ENCODE measurements at places on chromosomes 7 and 10.

GRCh38 chr10:68224810-68225209, 7.1 kb downstream of the ATOH7 start:
- no peak for DNase-seq

GRCh38 chr7:22812353-22812752, 10.3 kb downstream of the TOMM7 start:
- DNase-seq = no peak

DNA sequence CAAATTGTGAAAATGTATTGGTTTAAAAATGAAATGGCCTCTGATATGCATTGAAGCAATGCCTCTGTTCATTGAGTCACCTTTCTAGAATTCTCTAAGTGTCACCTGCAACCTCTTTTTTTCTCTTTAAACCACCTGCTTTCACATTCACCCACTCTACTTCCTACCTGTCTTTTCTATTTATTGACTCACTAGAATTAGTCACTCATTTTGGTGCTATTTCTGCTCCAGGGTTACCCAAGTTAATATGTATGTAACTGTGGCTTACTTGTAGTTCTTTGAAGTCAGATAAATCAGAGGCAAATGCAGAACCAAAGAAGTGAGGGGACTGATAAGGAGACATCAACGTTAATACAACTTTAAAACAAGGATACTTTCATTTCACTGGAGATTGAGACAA, 674.7 kb downstream of the CCSER2 start:
- DNase-seq = no peak

DNA sequence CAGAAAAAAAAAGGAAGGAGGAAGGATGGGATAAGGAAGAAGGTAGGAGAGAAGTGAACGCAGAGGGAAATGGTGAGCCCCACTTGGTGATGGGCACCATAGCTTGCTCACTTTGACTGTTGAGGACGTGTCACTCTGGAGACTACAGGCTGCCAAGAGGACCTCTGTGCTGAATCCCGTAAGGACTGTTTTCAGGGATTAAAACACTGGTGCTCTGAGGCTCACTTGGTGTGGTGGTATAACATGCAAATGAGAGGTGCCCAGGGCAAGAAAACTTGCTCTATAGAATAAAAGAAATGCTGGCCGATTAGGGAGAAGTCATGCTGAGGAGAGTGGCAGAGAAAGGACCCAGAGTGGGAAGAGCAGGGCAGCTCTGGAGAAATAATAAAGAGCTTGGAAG, 5.3 kb upstream of the IL2RA start:
- no peak for DNase-seq

DNA sequence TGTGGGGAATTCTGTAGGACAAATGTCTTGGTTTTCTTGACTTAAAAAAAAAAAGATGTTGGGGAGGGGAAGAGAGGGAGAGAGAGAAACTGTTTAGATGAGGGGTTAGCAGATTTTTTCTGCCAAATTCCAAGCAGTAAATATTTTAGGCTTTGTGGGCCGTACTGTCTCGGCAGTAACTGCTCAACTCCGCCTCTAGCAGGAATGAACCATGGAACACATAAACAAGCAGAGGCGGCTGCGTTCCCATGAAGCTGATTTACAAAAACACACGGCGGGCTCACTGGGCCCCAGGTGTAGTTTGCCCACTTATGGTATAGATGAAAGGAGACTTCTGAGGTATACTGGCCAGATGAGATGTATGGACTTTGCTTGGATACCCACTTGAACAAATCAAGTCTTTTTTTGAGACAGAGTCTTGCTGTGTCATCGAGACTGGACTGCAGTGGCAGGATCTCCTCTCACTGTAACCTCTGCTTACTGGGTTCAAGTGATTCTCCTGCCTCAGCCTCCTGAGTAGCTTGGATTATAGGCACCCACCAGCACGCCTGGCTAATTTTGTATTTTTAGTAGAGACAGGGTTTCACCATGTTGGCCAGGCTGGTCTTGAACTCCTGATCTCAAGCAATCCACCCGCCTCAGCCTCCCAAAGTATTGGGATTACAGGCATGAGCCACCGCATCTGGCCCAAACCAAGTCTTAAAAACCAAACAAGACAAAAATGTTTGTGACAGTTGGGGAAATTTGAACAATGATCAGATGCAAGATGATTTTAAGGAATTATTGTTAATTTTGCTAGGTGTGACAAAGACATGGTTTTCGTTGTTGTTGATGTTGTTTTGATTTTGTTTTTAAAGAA, 9.7 kb upstream of the ADAMTS14 start:
- no peak for DNase-seq

GRCh38 chr7:92754919-92755581, 81.3 kb downstream of the CDK6 start:
- DNase-seq = peak; percentile 24

DNA sequence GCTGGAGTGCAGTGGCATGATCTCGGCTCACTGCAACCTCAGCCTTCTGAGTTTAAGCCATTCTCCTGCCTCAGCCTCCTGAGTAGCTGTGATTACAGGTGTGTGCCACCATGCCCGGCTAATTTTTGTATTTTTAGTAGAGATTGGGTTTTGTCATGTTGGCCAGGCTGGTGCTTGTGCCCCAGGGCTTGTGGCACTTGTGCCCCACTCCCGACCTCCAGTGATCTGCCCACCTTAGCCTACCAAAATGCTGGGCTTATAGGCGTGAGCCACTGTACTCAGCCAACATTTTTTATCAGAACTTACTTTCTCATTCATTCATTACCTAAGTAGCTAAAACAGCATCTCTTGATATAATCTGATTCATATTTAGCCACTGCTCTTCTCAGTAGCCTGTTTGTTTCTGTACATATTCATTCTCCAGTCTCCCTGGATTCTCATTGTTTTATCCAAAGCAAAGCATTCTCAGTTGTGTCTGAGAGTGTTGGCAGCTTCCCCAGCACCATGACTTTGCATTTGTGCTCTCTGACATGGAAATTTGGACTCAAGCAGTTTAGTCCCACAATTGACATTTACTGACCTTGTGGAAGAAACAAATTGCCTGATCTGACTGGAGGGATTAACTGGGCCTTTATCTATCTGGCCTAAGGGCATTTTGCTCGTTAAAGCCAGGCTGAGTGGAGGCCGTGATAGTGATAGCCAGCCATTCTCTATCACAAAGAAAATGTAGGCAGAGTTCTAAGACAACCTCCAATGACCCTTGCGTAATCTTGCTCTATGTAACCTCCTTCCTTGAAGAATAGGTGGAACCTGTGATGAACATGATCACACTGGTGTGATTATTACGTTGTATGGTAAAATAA, 44.9 kb downstream of the AKR1B15 start:
- DNase-seq = no peak

DNA sequence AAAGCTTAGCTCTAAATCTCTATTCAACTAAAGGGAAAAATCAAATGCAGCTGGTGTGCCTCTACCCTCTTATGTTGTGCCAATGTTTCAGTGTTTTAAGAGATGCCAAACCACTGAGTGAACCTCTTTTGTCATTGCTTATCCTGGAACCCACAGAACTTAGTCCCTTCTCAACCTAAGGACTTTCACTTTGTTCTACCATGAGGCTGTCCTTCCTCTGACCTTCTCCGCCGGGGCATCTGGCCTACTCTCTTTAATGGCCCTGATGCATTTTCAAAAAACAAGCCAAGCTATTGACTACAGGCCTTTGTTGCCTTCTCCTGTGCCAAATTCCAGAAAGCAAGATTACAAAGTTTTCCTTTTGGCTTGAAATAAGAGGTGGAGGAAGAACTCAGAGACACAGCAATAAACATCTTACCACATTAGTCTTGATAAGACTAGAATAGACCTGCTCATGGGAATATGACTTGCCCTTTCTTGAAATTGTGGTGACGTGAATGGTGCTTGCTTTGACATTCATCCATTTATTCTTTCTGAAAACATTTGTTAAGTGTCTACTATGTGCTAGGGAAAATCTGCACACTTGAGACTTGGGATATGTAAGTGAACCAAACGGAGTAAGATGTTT, 253.2 kb upstream of the SMIM30 start:
- DNase-seq = no peak

GRCh38 chr10:122744257-122744656, 44.6 kb upstream of the C10orf120 start:
- no peak for DNase-seq

DNA sequence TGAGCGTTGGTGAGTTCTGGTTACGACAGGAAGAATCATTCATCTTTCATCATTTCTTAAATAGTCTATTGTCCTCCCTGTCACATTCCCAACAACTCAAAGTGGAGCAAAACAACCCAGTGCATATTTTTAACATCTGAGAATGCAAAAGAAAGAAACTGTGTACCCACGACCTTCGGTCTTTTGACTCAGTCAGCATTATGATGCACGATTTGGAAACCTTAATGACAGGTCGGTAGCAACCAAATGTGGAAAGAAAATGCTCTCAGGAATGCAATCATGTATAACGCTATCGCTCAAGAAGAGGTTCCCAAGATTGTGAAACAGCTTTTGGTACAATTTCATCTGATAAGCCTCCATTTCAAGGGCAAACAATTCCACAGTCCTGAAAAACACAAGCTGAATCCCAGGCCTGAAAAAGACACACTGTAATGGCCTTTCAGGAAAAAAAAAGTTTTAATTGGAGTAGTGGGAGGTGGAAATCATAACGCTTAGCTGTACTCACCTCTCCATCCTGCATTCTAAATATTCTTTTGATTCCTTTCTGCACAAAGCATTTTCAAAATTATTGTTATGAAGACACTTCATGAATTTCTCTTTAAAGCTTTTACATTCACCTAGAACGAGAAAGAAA, 2.6 kb downstream of the COX19 start:
- DNase-seq = no peak

DNA sequence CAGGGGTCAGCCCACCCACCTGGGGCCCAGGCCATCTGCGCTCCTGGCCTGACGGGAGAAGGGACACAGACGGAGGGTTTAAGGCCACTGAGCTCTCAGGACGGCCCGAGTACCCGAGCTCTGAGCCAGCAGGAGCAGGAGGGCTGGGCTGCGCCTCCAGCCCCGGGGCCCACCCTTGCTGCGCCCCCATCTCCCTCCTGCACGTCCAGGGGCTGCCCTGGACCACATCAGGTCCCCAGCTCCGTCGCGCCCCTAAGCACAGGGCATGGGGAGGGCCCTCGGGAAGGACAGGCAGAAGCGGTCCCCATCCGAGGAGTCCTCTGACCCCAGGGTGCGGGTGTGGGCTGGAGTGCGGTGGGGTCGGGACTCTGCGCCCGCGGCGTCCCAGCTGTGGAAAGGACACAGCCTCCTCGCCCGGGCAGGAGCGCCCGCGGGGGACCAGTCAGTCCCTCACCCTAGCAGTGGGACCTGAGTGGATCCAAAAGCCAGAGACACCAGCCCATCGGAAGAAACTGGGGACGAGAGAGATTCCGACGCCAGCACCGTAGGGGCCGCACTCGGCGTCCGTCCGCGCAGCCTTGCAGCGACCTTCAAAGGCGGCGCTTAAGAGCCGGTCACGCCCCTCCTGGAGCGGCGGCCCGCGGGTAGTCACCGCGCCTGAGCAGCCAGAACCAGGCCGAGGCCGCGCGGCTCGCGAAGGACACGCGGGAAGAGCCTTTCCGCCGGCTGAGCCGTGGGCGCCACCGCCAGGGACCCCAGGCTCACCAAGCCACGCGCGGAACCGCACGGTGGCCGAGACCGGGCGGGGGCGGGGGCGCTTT, 15.9 kb downstream of the CAMK2B start:
- DNase-seq = no peak

DNA sequence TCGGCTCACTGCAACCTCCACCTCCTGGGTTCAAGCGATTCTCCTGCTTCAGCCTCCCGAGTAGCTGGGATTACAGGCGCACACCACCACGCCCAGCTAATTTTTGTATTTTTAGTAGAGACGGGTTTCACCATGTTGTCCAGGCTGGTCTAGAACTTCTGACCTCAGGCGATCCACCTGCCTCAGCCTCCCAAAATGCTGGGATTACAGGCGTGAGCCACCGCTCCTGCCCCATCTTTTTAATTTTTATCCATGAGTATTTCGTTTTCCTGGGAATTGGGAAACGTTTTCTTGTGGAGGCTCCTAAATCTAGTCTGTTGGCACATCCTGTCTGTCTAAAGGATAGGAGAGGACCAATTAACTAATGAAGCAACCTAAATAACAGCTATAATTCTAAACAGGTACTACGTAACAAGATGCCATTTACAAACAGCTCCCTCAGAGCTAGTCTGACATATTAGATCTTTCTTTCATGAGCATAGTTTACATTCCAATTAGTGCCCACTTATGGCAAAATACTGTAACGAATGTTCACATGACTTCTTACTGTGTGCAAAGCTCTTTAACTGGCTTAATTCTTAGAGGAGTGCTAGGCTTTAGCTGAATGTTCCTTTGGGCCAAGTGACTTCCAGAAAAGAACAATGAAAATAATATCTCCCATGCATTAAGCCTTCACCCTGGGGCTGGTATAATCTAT, 151.0 kb upstream of the YAE1 start:
- DNase-seq = no peak

DNA sequence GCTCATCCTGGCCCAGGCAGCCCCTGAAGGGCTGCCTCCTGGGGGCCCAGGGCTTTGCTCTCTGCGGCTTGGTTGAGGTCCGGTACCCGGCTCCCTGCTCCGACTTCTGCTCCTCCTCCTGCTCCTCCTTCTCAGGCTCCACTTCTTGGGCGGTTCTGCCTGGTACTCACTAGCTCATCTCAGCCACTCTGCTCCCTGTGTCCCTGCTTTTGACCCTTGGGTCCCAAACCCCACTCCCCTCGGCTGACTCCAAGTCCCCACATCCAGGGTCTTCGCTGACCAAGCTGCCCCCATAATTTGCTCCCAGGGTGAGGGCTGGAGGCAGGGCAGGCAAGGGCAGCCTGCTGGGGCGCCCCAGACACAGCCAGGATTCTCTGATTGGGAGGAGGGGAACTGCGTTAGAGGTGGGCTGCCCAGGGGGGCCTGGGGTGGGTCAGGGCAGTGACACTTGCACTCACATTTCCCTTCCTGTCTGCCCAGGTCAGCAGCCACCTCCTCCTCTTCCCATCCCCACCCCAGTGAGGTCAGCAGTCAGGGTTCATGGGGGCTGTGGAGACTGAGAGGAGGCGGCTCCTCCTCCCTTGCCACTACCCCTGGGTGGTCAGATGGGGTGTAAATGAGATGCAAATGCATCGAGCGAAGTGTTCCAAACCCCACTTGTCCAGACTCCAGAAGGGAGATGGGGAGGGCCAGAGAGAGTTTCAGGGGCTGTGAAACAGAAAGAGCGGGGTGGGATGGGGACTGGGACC, 2.2 kb downstream of the SMARCD3 start:
- DNase-seq = no peak

GRCh38 chr7:41107330-41107937, 595.5 kb downstream of the INHBA start:
- DNase-seq = peak; percentile 15

- DNase-seq = no peak
These were observed 509.0 kb downstream of the GATA3 start for GRCh38 chr10:8563478-8563877.

DNA sequence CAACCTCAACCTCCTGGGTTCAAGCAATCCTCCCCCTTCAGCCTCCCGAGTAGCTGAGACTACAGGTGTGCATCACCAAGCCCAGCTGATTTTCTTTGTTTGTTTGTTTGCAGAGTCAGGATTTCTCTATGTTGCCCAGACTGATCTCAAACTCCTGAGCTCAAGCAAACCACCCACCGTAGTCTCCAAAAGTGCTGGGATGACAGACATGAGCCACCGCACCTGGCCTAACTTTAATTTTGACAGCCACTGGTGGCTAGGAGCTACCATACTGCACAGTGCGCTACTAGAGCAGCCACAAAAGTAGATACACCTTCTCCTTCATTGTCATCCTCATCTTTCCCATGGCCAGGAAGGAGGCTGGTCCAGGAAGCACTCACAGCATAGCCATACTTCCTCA, 31.2 kb upstream of the GATA3 start:
- DNase-seq = no peak

GRCh38 chr10:101893510-101894120, 50.0 kb upstream of the KCNIP2 start:
- no peak for DNase-seq

Data from 8988T (cell line).